ENCODE measurements at places on chromosomes 12 and 14.

DNA sequence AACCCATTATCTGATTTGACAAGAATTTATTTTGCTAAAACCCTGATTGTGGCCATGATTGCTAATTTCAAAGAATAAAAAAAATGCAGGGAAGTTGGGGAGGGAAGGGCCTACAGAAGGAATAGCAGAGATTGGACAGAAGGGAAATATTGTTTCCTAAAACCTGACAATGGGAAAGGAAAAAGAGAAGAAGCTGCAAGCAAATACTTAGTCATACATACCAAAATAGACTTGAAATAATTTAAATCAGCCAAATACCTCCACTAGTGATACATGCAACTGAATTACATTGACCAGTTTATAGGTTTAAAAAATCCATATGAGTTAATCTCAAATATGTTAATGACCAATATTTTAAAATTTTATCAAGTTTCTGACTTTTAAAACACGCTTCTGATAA is 75.1 kb downstream of the PELI2 start:
- no peak for DNase-seq

DNA sequence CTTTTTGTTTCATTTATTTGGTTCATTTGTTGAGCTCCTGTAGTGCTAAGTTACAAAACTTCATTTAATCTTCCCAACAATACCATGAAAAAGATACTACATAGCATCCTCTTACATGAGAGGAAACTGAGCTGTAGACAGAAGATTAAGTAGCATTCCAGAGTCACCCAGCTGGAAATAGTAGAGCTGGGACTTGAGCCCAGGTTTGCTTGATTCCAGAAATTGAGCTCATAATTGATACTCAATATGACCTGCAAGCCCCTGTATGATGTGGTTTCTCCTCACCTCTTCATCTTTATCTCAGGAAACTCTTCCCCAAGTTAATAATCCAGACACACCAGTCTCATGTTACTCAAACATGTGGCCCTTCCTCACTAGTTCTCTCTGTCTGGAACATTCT is 87.0 kb upstream of the DAAM1 start:
- no peak for DNase-seq

GRCh38 chr12:3897371-3897971 is 24.3 kb upstream of the PARP11 start:
- DNase-seq = no peak

- DNase-seq = no peak
These were observed 118.0 kb upstream of the G2E3 start for GRCh38 chr14:30440961-30441360.

GRCh38 chr14:60649875-60650372 is 647 bp upstream of the SIX1 start:
- DNase-seq = peak; percentile 88

- peak; percentile 45 for DNase-seq
These were observed 663 bp downstream of the PTGER2 start for GRCh38 chr14:52314595-52315354.

DNA sequence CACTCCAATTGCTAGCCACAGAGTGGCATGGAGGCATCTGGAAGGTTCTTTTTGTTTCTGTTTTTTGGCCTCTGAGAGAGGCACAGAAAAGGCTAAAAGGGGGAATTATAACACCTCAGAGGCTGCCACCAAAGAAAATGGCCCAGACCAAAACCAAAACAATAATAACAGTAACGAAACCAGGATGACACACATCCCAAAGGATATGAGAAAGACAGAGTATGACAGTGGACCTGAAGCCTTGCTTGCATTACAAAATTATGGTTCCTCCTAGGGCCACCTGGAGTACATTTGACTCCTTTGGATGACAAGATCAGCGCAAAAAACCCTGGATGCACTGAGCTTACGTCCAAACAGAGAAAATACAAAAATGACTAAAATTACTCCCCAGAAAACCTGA is 152.7 kb downstream of the AEBP2 start:
- DNase-seq = no peak
